Activated CD4-positive, CD25-positive, alpha-beta regulatory T cell treated with anti-CD3 and anti-CD28 coated beads, Interleukin-2, amount 50 U/mL, for 16 hours (primary cell): ENCODE measurements at places on chromosomes 6 and 20.

DNA sequence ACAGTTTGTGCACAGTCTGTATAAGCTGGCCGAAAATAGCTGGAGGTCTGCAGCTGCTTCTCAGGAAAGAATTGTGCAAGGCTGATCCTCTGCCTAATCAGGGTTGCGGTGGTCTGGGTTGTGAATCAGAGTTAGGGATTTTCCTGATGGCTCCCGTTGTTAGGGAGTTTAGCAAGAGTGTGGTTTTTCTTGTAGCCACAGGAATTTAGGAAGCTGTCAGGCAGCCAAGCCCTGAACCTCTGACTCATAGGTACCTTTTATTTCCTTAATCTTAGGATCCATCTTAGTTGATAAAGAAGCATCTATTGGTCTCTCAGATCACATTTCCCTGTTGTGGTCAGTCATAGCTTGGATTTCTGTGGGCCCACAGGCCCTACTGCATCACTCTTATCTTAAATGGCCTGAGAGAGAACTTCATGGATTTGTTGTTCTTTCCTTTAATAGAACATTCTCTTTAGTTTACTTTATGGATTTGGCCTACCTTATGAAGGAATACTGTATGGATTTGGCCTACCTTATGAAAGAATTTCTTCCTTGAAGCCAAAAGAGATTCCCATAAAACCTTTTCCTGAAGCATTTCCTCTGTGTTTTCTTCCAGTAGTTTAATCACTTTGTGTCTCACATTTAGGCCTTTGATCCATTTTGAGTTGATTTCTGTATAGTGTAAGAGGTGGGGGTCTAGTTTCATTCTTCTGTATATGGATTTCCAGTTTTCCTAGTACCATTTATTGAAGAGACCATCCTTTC, 10.3 kb downstream of the KIF25 start:
- no peak for DNase-seq

DNA sequence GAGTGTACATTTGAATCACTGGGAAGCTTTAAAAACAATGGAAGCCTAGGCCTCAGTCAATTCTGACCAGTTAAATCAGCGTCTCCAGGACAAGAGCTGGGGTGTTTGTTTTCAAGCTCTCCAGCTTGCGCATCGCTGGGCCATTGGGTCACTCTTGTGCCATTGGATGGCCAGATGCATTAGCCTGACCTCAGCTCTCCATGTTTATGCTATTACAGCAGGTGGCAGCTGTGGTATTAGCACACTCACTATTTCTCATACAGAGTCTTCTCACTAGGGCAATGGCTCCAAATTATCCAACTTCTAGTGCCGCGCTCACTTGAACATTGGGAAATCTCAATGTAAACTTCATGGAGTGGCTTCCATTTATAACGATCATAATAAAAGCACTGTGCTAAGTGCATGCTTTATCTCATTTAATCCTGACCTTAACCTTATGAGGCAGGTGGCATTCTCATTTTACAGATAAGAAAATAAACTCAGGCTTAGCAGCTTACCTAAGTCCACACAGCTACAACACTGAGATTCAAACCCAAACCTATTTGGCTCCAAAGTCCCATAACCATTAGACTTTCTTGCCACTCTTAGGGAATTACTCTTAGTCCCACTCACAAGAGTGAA, 108.8 kb downstream of the PPP1R14C start:
- no peak for DNase-seq

DNA sequence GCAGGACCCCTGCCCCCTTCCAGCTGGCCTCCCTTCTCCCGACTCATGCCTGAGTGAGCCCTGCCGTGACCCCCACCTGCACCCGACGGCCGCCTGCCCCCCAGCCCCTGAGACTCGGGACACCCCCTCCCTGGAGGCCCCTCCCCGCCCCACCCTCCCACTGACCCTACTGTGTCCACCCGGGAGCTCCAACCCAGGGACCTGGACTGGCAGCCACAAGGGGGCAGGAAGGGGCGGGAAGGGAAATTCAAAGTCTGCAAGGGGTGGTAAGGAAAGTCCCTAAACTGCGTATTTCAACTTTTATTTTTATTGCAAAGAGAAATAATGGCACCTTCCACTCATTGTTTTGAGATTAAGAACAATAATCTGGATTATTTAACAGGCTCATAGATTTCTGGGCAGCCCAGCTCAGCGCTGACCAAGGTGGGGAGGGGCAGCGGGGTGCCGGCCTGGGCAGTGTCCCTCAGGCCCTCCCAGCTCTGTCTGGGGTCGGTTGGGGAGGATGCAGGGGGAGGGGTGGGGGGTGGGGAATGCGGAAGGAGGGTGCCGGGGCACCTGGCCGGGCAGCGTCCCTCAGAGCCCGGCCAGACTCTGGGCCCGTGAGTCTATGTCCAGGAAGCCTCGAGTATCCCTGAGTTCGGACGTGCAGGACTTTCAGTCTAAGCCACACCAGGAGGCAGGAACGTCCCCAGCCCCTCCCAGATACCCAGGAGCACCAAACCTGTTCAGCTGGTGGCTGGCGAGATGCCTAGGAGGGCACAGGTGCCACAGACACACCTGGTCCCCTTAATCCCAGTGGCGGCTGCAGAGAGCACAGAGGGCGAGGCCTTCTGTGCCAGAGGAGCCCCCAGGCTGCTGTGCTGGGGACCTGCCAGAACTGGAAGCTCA, 1.3 kb upstream of the PTK6 start:
- no peak for DNase-seq

- DNase-seq, result no peak
Measured at GRCh38 chr6:14016935-14017625, 92.3 kb downstream of the RNF182 start.

DNA sequence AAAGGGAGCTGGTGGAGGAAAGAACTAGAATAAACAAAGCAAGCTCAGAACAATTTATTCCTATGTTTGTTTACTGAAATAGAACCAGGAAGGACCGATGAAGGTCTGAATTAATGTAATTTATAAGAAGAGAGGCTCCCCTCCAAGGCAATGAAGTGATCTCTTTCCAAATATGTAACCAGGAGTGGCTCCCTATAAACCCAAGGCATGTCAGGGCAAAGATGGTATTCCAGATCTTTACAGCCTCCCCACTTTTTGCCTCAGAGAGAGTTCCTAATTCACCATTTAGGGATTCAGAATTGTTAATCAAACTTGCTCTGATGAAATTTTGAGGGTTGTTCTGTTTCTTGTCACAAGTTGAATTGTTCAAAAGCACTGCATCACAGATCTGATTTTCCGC, 88.8 kb downstream of the HDGFL1 start:
- DNase-seq, result no peak

GRCh38 chr6:101534386-101534785, 140.9 kb downstream of the GRIK2 start:
- DNase-seq, result no peak

GRCh38 chr6:128172752-128173682, 272.2 kb upstream of the THEMIS start:
- DNase-seq, result no peak

DNA sequence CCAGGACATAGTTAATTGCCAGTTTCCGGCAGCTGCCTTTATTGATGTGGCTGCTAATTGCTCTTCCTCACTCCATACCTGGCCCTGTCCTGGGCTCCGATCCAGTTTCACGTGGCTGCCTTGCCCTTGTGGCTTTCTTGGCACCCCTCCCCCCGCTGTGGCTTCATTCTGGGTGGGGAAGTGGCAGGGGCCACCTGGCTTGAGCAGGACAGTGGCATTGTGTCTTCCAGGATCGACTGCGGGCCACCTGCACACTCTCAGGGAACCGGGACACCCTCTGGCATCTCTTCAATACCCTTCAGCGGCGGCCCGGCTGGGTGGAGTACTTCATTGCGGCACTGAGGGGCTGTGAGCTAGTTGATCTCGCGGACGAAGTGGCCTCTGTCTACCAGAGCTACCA, 10.8 kb downstream of the MAVS start:
- no peak for DNase-seq

GRCh38 chr6:137283080-137283479, 63.9 kb upstream of the IFNGR1 start:
- DNase-seq, result no peak

DNA sequence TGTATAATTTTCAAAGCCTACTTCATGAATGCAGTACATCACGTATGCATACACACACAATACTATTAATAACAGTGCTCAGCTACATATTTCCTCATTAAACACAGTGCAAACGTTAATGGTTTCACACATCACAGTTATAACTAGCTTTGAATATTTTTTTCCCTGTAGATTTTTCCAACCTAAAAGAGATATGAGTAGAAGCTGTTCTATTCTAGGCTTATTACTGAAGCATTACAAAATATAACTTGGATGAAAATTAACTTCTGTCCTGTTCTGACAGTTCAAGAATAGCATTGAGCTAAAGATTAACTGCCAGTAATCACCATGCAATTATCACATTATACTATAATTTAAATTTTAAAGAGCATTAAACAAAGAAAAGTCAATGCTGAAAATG, 6.2 kb downstream of the LMBRD1 start:
- DNase-seq, result no peak

- DNase-seq, result no peak
Measured at GRCh38 chr20:2387580-2387979, 6.9 kb downstream of the TGM6 start.

DNA sequence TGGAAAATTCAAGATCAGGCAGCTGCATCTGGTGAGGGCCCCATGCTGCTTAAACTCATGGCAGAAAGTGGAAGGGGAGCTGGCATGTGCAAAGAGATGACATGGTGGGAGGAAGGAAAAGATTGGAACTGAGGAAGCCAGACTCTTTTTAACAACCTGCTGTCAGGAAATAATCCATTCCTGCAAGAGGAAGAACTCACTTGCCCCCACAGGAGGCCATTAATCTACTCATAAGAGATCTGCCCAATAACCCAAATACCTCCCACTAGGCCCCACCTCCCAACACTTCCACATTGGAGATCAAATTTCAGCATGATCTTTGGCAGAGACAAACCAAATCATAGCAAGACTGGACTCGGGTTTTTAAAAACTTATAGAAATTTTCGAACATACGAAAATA, 200.5 kb upstream of the KCNQ5 start:
- DNase-seq, result no peak

DNA sequence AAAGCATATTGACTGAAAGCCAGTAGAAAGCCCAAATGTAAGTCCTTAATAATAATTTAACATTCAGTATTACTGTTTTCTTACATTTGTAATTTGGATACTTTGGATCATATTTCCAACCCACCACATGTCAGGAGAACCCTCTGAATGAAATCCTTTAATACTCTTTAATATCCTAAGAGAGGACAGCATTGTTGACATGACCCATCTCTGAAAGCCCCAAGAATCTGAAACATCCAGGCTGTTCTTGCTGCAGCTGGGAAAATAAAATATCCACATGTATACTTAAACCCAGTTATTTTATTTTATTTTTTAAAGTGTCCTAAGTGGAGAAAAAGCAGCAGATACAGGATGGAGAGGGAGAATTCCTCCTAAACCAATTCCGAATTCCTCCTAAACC, 130.8 kb upstream of the RIPOR2 start:
- DNase-seq, result no peak

- DNase-seq, result no peak
Measured at GRCh38 chr6:19268117-19268516, 569.1 kb upstream of the ID4 start.

- DNase-seq, result no peak
Measured at GRCh38 chr20:5469111-5469510, 152.4 kb upstream of the PROKR2 start.

GRCh38 chr6:162404951-162405350, 322.6 kb downstream of the PRKN start:
- DNase-seq, result no peak

DNA sequence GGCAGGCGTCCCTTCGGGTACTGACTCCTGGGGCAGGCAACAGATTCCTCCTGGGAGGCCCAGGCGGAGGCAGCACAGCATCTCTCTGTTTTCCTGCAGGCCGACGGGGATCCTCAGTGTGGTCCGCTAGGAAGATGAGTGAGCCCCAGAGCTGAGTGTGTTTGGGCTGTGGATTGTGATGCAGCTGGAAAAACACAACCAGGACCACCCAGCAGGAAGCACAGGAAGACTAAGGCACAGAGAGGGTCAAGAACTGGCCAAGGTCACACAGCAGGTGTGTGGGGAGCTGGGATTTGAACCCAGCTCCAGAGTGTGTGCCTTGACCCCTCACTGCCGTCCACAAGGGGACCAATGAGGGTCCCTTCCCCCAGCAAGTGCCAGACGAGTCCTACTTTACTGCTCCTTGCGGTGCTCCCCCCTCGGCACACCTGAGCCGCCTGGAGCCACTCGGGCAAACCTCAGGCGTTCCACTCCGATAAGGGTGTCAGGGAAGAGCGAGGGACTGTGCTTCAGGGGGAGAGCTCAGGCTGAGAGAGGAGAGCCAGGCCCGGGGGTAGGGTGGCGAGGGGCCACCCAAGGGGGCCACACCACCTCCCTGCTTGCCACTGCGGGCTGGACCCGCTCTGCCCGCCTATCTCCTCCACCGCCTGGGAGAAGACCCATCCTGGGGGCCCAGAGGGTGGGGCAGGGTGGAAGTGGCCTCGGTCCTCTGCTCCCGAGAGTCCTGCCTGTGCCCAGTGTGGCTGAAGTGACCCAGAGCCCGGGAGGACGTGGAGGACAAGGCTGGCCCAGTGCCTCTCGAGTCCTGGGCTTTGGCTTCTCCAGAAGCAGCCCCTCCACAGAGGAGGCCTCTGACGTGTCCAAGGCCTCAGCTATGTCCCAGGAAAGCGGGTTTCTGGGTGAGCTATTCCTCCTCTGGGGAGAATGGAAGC, 63.3 kb downstream of the YTHDF1 start:
- DNase-seq, result no peak

DNA sequence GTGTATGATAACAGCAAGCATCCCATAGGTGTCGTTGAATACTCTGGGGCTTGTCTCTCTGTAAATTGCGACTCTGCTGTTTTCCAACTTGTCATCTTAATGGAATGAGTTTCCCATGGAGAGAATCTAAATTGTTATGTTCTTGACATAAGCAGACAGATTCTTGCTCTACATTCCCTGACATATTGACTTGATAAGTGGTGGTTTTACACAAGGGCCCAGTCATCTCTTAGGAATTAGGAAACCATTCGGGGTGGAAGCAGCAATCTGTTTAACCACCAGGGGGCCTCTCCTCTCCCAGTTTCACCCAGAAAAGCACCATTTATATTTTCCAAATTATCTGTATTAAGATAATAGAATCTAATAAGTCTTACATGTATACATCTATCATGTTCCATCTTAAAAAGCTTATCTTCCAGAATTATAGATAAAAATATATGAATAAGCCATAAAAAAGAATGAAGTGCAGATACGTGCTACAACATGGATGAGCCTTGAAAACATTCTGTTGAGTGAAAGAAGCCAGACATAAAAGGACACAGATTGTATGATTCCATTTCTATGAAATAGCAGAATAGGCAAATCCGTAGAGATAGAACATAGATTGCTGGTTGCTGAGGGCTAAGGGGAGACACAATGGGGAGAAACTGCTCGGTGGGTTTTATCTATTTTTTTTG, 23.1 kb upstream of the MROH8 start:
- DNase-seq, result no peak

DNA sequence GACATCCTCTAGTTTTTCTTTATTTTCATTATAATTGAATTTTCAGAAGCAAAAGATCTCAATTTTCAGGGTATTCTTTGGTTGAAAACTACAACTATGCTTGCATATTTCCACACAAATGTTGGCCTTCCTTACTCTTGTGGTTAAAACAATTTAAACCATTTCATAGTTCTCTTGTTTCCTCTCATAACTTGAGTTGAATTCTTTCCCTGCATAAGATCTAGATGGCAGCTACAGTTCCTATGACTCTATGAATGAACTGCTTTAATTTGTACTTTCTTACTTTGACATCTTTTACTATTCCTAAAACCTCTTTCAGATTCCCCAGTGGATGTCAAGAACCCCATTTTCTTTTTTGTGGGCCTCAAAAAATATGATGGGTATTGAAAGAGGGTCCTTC, 564.5 kb downstream of the NKAIN2 start:
- no peak for DNase-seq

- no peak for DNase-seq
Measured at GRCh38 chr6:55528624-55529023, 50.4 kb downstream of the HMGCLL1 start.

- no peak for DNase-seq
Measured at GRCh38 chr6:53752856-53753255, 41.9 kb upstream of the LRRC1 start.
